ENCODE measurements at places on chromosomes 3 and 15. TPM values are rescaled to one million over a fixed set of nuclear protein-coding genes. Genes with fewer than 3 reads are reported as not detected.

The KCNMB2 gene
- total RNA-seq = not detected

The STOML1 gene
- total RNA-seq = 12.3 TPM

The B3GALNT1 gene
- 8.3 TPM for total RNA-seq

The GPR156 gene
- 0.32 TPM for total RNA-seq

The GRK7 gene
- total RNA-seq = not detected
